ENCODE measurements at places on chromosomes 1 and 21.

GRCh38 chr1:110136911-110137310, 13.4 kb upstream of the SLC6A17 start:
- DNase-seq: no peak

GRCh38 chr1:211577819-211578639, 932 bp downstream of the SLC30A1 start:
- DNase-seq: peak; percentile 67

GRCh38 chr1:114764689-114765088, 6.9 kb upstream of the CSDE1 start:
- DNase-seq: no peak

DNA sequence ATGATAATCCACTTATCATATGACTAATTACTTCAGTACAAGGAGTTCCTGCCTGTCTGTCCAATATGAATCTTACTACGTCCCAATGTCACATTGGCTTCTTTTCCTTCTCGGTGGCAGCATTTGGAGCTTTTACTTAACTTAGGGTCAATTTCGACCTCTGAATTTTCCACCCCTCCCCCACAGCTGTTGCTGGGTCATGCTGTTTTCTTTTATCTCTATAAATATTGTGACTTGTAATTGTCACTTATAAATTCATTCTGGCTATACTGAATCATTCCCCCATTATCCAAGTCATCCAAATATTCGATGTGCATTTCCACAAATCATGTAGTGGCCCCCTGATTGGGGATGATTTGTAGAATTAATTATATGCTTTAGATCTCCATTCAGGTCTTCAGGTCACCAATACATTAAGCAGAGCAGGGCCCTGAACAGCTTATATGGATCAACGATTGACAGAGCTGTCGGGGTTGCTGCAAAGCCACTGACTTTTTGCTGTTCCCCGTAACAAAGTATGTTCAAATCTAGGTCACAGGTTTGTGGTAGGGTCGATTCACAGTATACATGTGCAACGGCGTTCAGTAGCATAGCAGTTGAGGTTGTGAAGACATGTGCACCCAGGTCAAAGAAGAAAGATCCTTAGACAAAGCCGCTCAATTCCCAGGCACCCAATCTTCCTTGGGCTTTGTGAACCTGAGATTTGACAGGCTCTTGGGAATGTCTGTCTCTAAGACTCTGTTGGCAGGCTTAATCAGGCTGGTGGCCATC, 18.3 kb upstream of the RNU1-4 start:
- DNase-seq: no peak

DNA sequence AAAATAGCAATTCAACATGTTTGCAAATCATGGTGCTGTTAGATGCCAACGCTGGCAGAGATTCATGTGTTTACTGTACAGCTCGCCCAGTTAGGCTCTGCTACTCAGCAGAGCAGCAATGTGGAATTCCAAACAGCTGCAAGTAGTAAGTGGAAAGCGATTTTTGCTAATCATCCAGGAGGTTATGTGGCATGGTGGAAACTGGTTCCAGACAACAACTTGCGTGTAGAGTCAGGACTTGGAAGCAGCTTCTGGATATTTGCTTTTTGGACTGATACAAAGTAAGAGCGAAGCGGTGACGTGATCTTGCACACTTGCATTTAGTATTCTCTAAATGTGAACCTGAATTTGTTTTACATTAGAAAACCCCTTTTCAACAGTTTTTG, 27.1 kb upstream of the HHAT start:
- DNase-seq: no peak

GRCh38 chr1:241022366-241022765, 334.6 kb downstream of the RGS7 start:
- DNase-seq: no peak

DNA sequence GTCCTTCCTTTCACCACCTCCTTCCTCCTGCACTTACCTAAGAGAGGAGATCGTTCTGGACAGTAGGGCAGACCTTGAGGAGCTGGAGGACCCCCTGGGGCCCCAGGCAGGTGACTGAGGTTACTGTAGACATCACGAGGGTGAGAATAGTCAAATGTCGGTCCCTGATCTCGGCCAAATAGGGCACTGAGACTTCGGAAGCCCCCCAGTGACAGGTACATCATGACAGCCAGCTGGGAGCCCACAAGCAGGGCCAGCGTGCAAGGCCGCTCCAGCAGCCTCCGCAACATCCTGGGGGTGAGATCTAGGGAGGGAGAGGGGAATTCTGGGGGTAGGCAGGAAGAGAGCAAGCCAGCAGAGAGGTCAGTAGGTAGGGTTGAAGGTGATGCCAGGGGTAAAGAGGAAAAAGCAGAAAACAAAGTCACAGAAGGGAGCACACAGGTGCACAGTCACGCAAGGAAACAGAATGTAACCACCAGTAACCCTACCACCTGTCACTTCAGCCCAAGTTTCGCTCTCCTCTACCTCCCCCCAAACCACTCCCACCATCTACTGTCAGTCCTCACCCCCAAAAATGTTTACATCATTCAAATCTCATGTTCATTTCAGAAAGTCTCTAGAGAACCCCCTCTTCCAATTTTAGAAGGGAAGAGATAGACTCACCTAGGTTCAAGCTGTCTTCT, 1.4 kb downstream of the B4GALT3 start:
- no peak for DNase-seq

- DNase-seq: no peak
These were observed 97.9 kb upstream of the RUNX3 start for GRCh38 chr1:25027822-25028586.

DNA sequence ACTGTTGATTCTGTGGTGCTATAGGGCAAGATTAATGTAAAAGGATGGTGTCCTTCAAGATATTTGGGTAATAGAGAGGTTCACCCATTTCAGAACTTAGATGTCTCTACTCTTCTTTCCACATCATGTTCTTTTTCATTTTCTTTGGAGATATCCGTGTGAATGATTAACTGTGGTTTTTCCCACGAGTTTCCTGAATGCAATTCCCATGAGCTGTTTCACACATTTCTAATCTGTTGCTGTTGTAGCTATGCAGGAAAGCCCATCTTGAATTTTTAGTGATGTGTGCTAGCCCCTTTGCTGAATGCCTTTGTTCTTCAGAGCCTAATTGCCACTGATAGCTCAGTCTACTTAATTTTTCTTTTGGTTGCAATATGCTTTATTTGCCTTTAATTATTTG, 27.6 kb downstream of the SNX27 start:
- DNase-seq: no peak

- no peak for DNase-seq
These were observed 184.4 kb downstream of the USH2A start for GRCh38 chr1:216238844-216239243.

GRCh38 chr1:59242370-59242769, 54.5 kb upstream of the FGGY start:
- no peak for DNase-seq

- DNase-seq: no peak
These were observed 39.8 kb downstream of the UBE2G2 start for GRCh38 chr21:44761747-44762208.

GRCh38 chr1:32464716-32465577, at the start of gene ZBTB8B:
Gene ZBTB8B, plus strand, starts transcription at chr1:32465072. Its CDS starts 5,553 bp downstream, at chr1:32470625.
- DNase-seq: peak; percentile 24

DNA sequence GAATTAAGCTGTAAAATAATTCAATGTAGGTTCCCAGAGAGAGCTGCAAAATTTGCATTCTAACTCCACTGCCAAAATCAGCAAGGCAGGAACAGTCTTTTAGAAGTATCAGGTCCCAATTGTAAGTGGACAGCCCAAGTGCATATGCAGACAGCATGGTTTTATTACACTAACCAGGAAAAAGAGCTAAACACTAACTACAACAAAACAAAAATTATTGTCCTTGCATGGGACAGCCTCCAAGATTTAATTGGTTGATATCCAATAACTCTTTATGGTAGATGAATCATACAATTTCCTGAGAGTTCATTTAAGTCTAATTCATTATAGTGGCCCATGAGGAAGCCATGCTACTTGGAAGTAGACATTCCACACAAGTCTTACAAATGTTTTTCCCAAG, 154.3 kb upstream of the ZNF648 start:
- DNase-seq: no peak

- DNase-seq: no peak
These were observed 89.5 kb downstream of the XCL2 start for GRCh38 chr1:168454211-168454815.

DNA sequence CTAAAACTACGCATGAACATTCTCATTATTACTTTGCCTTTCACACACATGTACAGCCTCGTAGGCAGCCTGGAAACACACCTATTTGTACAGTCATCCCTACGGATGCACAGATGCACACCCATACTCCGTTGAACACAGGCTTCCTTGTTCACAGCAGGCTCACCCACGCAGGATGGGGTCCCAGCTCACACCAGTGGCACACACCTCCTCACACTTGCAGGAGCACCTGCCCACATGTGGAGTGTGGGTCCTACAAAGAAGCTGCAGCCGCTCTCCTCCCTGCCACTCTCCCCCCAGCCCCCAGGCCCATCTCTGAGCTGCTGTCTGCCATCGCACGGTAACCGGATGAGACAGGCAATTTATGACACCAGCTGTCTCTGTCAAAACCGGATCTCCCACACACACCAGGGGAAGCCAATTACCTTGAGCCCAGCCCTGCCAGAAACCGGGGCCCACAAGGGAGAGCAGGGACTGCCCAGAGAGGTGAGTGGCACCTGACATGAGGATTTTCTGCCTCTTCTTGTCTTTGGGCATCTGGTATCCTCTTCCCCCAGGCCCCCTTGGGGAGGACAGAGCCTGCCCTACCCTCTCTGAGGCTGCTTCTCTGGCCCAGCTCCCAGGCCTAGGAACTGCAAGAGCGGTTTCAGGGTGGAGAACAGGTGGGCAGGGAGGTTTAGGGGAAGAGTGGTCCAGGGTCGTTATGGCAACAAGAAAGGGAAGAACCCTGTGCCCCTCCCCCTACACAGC, 175.4 kb downstream of the IGSF21 start:
- no peak for DNase-seq

- no peak for DNase-seq
These were observed 186.4 kb downstream of the AKT3 start for GRCh38 chr1:243663651-243664050.

DNA sequence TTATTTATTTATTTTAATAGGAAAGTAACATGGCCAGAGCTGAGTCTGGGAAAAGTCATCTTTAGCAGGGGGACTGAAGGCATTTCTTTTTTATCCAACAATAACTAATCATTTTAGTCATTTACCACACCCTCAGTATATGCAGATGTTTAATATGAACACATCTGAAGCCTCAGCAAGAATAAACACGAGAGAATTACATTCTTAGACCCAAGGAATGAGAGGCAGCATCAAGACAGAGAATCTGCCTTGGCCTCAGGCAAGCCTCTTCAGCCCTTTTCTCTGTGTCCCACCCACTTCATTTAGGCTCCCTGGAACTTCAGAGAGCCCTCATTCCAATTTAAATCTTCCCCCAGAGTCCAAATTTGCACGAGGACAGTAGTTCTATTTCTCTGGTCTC, 17.0 kb upstream of the IGSF3 start:
- DNase-seq: no peak

DNA sequence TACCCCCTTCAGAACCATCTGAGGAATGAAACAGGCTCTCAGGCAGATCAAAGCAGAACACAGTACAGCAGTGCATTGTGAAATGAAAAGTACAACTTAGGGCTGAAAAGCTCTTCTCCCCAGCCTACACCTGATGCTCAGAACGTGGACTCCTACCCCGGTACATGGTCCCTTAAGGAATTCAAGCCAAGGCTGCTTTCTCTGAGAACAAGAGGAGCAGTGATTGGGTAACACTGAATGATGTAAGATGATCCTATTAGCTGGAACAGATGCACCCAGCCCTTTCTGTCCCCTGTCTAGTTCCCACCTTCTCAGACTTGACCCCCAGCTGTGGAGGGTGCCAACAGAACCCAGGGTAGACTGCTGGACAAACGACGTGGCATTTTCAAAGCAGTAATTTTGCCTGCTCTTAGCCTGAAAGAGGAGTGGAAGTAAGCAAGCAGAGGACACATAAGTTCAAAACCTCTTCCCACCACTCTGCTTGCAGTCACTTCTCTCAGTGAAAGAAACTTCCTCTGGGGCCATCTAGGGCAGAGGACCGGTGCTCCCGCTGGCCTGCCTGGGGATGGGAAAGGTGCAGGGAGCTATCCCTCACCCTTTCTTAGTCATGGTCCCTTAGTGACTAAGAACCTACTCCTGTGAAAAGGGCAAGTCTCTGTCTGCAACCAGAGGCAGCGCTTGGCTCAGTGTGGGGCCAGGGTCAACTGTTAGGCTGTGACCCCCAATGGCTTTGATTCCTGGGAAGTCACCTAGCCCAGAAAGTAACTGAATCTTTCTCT, 72.7 kb downstream of the TRABD2B start:
- DNase-seq: no peak

GRCh38 chr1:164635059-164635802, 76.2 kb downstream of the PBX1 start:
- no peak for DNase-seq

DNA sequence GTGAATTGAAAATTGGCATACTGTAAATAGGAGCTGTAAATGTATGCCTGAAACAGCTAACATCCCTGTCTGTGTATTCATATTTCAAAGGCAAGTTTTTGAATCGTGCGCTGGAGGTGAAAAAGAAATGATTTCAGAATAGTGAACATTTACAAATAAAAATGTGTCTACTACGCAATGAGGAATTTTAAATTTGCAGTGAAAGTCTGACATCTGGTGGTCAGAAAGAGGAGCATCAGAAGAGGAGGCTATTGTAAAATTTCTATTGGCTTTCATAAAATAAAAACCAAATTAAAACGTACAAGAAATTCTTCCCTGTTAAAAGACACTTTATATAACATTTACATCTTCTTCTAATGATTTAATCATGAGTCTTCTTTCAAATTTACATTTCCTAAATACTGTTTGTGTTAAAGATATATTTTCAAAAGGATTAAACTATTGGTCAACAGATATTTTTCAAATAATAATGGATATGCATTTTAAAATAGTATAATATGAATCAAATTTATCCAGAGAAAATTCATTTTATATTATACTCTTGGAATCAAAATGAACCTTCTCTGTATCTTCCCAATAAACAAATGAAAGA, 113.7 kb upstream of the RRP15 start:
- DNase-seq: no peak

DNA sequence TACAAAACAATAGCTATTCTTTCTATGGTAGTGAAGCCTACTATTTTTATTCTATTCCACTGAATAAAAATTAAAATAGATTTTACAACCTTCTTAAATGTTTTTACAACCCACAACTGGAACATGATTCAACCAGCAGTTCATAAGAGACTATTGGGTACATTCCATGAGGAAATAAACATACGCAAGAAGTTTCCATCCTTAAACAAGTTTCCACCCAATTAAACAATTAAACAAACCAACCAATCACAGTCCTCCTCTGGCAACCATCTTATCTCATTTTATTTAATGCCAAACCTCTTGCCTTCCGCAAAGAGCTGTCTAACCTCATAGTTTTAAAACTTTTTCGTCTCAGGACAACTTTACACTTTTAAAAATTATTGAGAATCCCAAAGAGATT, 239.0 kb downstream of the RGS7 start:
- no peak for DNase-seq

- no peak for DNase-seq
These were observed 109.3 kb downstream of the DMRTB1 start for GRCh38 chr1:53568540-53568939.

Data from stimulated activated naive CD4-positive, alpha-beta T cell treated with Interleukin-2 at 50 U/mL for 16 hours (primary cell).